CD4-positive, alpha-beta T cell treated with Interleukin-17A for 4 hours (primary cell): ENCODE measurements at places on chromosomes 3 and 15.

DNA sequence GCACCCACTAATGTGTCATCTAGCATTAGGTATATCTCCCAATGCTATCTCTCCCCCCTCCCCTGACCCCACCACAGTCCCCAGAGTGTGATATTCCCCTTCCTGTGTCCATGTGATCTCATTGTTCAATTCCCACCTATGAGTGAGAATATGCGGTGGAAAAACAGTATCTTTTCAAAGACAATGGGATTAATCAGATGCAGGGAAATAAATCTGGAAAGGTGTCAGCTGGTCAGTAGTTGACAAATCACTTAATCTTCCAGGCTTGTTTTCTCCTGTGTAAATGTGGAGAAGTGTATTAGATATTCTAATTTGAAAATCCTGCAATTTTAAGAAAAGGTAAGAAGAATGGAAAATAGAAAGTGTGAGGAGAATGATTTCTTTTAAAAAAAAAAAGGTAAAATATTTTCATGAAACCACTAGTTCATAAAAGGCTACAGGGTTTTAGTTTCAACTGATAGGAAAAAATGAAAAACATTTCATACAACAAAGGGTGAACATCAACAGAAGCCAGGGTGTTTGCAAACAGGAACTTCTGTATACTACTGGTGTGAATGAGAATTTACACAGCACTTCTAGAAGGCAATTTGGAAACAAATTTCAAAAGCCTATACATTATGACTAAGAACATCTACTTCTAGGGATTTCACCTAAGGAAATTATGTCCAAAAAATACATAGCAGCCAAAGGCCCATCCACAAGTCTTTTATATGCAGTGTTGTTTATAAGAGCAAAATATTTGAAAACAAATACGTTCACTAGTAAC lies 113.5 kb downstream of the CBLB start:
- no peak for DNase-seq

DNA sequence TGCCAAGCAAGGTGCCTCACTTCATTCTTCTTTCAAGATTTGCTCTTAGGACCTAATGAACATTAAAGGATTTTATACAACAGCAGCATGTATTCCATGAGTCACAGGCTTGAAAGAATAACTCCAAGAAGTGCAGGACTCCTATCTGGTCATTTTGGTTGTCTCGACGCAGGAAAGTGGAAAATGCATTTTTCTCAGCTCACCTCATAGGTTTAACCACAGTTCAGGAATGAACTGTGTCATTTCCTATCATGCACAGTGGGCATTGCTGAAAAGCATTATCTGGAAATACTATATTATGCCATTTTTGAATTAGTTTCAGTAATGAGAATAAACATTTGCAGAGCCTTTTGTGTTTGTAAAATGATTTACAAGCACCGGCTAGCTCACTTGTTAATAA lies 98.7 kb upstream of the BFSP2 start:
- DNase-seq: no peak

DNA sequence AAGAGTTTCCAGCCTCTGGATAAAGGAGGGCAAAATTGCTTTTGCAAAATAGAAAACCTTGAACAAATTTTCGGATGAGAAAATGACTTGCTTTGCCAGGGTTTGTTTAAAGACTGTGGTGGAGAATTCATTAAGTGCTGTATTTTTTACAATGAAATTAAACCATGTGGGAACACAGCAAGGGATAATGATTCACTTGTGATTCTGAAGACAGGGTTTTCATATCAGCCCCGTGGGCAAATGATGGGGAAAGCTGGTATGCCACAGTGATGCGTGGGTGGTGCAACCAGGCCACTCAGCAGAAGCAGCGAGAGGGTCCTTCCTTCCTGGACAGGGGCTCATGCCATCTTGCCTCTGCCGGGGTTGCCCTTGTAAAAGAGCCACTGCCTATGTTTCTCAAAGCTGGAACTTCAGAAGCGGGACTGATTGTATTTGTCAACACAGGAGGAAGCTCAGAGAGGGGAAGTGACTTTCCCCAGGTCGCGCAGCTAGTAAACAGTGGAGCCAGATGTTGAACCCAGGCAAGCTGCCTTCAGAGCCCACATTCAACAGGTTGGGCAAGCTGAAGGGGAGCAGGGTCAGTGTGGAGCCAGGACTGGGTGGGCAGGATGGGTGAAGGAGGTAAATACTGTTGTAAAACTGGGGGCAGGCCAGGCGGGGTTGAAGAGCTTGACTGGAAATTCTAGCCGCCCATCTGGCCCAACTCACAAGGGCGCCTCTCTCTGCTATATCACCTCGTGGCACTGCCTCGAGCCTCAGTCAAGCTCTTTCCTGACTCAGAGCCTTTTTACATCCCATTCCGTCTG lies 79.1 kb downstream of the TOP2B start:
- DNase-seq: no peak

GRCh38 chr15:45456212-45457106 lies 66.1 kb downstream of the SLC30A4 start:
- DNase-seq: peak; percentile 67

DNA sequence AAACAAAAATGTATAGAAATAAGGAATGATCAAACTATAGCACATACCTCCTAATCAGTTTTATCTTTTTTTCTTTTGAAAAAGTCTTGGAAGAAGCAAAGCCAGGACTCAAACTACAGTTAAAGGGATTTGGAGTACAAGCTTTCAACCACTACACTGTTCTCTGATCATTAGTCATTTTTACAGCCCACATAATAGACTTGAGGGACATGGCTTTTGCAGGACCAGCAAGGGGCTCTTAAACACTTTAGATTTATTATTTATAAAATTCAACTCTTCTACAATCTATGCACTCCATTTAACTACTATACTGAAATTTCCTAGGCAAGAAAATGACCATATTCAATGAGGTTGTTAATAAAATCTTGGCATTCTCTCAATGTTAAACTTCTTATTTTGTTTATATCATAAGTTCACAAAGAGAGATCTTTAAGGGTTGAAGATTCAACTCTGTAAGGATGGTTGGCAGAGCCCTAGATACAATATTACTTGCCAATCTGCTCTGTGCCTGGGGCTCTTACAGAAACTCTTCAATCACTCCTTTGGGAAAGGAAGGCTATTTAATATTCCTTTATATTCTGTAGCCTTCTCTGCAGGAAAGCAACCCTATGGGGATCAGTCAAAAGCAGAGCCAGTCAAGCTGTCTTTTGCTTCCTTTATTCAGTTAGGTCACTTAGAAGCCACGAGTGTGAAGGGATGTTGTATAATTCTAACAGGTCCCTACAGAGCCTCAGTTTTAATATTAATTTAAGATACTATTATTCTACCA lies 557.7 kb upstream of the SGO1 start:
- DNase-seq: no peak

- DNase-seq: no peak
Measured at GRCh38 chr15:33644304-33644703, 324.0 kb upstream of the CHRM5 start.

DNA sequence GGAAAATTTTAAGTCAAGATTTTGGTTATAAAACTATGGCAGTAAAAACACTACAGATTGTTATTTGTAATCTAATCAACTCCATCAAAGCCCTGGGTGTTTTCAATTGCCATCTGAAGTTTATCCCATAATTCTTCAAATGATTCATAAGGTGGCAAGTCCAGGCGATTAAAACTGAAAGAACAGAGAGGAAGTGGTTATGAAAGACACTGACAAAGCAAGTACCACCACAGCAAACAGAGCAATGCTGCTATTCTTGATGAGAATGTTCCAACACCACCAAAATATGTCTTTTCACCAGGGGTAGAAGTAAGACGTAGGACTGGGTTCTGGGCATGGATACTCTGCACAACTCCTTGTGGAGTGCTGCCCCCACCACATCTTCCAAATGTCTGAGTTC lies 86.9 kb upstream of the PRTG start:
- DNase-seq: no peak

- no peak for DNase-seq
Measured at GRCh38 chr3:151722856-151723255, 10.9 kb upstream of the AADACL2 start.

DNA sequence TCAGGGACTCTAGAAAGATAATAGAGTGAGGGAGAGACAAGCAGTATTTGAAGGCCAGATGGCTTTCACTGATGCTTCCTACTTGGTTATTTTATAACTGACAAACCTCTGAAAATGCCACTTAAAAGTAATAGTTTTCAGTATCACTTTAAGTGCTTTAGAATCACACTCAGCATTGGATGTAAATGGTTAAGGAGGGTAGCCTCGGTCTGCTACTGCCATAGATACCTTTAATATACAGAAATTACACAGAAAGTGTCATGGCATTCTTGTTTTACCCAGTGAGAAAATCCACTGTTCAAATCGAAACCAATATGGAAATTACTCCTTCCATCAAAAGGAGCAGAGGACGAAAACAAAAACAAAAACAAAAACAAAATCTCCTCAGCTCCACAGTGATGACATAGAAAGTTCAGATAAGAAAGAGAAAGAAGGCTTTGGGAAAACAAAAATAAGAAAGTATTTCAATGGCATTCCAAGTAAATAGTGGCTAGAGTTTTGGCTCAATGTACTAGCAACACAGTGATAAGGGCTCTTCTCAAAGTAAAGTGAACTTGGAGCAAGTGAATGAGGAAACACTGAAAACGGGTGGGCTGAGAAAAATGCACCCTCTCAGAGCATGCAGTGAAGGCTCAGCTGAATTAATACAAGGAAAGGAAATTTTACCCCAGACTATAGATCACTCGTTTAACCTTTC lies 43.2 kb upstream of the CD47 start:
- DNase-seq: no peak

GRCh38 chr3:141383555-141384129 lies 15.3 kb downstream of the ZBTB38 start:
- no peak for DNase-seq

GRCh38 chr15:75583701-75584100 lies 4.6 kb upstream of the PTPN9 start:
- no peak for DNase-seq

DNA sequence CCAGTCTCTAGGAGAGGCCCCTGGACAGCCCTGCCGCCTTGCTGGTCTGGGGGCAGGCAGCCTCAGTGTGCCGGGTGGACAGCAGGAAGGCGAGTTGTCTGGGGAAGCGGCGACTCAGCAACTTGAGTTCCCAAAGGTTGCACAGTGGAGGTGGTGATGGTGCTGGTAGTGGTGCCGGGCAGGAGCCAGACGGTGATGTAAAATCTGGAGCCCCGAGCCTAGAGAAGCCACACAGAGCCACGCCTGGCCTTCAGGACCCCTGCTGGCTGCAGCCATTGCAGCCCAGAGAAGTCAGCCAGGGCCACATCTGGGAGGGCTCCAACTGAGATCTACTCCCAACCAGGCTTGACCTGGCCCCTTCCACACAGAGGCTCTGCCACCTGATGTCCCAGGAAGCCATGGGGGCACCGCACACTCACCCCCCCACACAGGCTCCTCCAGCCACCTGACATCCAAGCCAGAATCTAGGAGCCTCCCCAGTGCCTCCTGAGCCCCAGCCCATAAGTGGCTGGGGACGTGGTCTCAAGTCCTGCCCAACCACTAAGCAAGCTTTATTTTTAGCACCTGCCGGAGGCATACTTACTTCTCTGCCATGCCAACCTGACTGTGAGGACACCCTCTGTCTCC lies 8.8 kb downstream of the C3orf22 start:
- no peak for DNase-seq

- peak; percentile 55 for DNase-seq
Measured at GRCh38 chr3:169966951-169967915, 626 bp downstream of the SEC62 start.

GRCh38 chr15:39171944-39172368 lies 408.9 kb upstream of the THBS1 start:
- no peak for DNase-seq

DNA sequence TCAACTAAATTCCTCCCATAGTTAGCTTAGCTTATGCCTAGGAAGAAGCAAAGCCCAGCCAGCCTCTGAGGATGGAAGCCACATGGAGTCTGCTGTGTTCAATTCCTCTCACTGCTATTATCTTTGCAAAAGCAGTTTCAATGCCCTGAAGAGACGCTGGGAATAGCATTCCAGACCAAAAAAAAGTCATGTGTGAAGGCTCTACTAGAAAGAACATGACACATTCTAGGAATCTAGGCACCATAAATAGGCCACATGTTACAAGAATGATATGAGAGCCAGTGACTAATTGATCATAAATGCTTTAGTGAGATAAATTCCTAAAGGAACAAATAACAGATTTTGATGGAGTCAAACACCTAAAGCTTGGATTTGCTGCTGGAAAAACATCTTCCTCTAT lies 800.8 kb downstream of the TUSC7 start:
- no peak for DNase-seq

- no peak for DNase-seq
Measured at GRCh38 chr15:79308874-79309273, 2.0 kb upstream of the TMED3 start.

DNA sequence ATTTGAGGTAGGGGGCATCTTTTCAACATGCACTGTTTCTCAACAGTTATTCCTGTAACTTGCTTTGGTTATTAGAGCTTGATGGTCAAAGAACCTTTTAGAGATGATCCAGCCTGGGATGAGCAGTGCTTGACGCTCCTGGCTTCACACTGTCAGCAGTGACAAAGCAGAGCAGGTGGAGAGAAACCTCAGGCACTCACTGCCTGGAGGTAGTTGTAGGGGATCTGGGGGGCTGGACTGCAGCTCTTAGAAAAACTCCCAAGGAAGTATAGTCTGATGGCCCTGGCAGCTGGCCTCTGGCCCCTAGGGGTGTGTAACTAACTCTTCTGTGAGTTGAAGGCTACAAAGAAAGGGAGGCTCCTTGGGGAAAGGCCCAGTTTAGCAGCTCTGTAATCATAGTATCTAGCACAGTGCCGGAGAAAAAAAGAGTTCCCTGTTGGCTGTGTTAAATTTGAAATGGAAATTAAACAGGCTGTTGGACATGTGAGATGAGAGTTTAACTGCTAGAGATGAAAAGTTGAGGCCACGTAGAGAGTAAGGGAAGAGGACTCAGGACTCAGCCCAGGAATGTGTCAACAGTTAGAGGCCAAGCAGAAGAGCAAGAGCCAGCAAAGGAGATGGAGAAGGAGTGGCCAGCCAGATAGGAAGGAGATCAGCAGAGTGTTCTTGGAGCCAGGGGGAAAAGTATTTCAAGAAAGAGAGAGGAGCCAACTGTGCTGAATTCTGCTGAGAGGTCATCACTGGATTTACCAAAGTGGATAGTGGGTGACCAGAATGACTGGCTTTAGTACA lies 14.2 kb downstream of the OXNAD1 start:
- DNase-seq: no peak

- no peak for DNase-seq
Measured at GRCh38 chr3:112320691-112321090, 12.3 kb upstream of the CD200 start.

GRCh38 chr3:105356988-105357387 lies 9.7 kb upstream of the ALCAM start:
- DNase-seq: no peak

- no peak for DNase-seq
Measured at GRCh38 chr3:171390051-171390941, 69.9 kb downstream of the TNIK start.

DNA sequence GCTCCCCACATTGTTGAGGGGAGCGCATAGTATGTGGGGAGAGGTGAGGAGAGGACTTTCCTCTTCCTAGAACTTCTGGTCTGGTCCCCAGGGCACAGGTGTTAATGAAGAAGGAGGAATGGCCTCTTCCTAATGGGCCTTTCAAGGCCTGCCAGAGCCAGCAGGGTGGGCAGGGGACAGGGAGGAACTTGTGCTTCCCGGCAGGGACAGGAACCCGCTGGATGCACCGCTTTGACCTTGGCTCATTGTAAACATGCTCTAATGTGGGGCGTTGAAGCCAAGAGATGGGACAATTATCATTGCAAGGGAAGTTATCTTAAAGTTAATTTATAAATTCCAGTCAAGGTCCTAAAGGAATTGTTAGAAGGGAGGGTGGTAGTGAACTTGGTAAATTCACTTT lies 21.0 kb upstream of the CHRNB4 start:
- no peak for DNase-seq
